GM04503 (cell line): ENCODE measurements at places on chromosomes 16 and 17.

- no peak for DNase-seq
Observed at GRCh38 chr16:7107436-7107835, 225.2 kb upstream of the RBFOX1 start.

DNA sequence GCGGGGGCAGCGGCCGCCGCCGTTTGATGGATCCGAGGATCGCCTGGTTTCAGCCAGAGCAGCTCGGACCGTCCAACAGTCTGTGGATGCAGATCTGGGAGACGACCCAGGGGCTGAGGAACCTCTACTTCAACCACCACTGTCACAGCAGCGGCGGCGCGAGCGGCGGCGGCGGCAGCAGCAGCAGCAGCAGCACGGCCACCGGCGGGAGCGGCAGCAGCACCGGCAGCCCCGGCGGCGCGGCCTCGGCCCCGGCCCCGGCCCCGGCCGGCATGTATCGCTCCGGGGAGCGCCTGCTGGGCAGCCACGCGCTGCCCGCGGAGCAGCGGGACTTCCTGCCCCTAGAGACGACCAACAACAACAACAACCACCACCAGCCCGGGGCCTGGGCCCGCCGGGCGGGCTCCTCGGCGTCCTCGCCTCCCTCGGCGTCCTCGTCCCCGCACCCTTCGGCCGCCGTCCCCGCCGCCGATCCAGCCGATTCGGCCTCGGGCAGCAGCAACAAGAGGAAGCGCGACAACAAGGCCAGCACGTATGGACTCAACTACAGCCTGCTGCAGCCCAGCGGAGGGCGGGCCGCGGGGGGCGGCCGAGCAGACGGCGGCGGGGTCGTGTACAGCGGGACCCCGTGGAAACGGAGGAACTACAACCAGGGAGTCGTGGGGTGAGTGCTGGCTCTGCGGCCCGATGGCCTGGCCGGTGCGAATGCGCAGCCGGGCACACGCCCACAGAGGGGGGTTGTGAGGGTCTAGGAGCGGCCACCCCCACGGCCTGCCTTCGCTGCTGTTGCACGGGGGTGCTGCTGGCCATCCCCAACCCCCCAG is 702 bp downstream of the TENT4B start:
- no peak for DNase-seq

GRCh38 chr17:41539979-41540701 is 12.0 kb upstream of the KRT19 start:
- no peak for DNase-seq

GRCh38 chr16:76970087-76970744 is 220.8 kb upstream of the MON1B start:
- no peak for DNase-seq
